ENCODE measurements at places on chromosomes 5 and 9.

DNA sequence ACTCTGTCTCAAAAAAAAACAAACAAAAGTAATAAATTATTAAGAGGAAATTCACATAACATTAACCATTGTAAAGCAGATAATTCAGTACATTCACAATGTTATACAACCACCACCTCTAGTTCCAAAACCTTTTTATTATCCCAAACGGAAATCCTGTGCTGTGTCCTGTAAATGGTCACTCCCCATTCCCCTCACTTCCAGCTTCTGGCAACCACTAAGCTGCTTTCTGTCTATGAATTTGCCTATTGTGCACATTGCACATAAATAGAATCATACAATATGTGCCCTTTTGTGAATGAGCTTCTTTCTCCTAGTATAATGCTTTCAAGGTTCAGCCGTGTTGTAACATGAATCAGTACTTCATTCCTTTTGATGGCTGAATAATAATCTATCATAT, 20.8 kb downstream of the C9orf152 start:
- DNase-seq: no peak

DNA sequence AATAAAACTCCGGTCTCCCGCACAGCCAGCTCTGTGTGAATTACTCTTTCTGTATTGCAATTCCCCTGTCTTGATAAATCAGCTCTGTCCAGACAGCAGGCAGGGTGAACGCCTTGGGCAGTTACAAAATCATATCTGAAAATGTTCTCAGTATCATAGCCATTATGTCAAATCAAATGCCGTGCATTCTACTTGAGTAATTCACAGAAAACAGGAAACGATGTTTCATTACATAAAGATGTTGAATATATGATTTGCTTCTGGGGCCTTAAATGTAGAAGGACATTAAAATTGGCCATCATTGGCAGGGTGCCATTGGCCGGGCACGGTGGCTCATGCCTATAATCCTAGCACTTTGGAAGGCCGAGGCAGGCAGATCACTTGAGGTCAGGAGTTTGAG, 8.5 kb downstream of the POLR3G start:
- DNase-seq: no peak

- DNase-seq: no peak
Observed at GRCh38 chr5:141135718-141136266, 786 bp downstream of the PCDHB5 start.

- no peak for DNase-seq
Observed at GRCh38 chr9:134899818-134900217, 17.9 kb downstream of the FCN1 start.

GRCh38 chr5:122400341-122400740, 88.3 kb downstream of the SNCAIP start:
- no peak for DNase-seq

GRCh38 chr5:135944967-135945560, 9.7 kb downstream of the LECT2 start:
- peak; percentile 16 for DNase-seq

DNA sequence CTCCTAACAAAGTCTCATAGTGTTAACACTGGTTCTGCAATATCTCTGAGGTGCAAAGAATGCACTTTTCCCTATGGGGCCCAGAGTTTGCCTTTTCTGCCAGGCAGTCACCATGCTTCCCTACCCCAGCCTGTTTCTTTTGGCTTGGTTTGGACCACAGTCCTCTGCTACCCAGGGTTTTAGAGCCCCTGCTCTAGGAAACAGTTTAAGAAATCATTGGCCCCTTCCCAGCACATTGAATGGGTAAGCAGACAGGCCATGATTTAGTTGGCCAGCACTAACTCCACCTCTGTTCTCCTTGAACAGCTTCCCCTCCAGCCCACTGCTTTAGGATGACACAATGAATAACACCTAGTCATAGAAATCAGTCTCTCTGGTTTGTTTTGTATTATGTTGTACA, 73.2 kb downstream of the UBAP1 start:
- DNase-seq: no peak

DNA sequence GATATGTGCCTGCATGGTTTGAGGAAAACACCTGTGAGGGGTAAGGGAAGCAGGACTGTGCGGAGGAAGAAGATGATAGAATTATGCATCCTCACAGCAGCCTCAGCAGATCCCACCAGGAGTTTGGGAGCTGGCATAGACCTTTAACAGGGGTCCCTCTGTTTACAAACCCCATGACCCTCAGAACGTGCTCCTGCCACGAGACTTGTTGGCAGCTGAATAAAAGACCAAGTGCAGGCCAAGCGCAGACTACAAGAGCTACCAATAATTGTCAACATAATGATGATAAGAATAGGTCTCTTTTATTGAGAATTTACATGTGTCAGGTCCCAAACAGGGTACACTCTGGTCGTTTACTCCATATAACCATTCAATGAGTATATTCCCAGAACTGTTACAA, 236.0 kb downstream of the MED10 start:
- no peak for DNase-seq

- no peak for DNase-seq
Observed at GRCh38 chr5:178298283-178298807, 65.7 kb upstream of the PHYKPL start.

- DNase-seq: no peak
Observed at GRCh38 chr9:91555132-91555531, 131.5 kb upstream of the NFIL3 start.

GRCh38 chr5:145101246-145101645, 733.9 kb downstream of the PRELID2 start:
- no peak for DNase-seq

GRCh38 chr9:96751815-96752214, 26.1 kb downstream of the ZNF510 start:
- DNase-seq: no peak

GRCh38 chr5:139657363-139658321, 9.5 kb downstream of the CXXC5 start:
- DNase-seq: no peak

- DNase-seq: no peak
Observed at GRCh38 chr5:107736638-107737037, 65.9 kb upstream of the EFNA5 start.

GRCh38 chr5:98877600-98877999, 51.2 kb downstream of the CHD1 start:
- no peak for DNase-seq

DNA sequence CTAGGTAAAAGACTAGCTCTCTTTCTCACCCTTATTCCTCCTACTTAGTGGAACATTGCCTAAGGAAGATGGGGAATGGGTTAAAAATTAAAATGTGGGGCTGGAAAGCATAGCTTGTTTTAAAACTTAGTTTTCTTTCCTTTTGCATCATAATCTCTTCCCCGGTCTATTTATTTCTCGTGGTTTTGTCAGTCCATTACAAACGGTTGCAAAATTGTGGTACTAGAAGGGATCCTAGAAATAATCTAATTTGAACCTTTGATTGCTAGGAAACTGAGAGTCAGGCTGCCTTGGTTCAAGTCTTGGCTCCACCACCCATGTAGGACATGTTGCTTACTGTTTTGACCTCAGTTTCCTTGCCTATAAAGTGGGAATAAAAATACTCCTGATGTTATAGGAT, 1.3 kb downstream of the IL31RA start:
- no peak for DNase-seq

DNA sequence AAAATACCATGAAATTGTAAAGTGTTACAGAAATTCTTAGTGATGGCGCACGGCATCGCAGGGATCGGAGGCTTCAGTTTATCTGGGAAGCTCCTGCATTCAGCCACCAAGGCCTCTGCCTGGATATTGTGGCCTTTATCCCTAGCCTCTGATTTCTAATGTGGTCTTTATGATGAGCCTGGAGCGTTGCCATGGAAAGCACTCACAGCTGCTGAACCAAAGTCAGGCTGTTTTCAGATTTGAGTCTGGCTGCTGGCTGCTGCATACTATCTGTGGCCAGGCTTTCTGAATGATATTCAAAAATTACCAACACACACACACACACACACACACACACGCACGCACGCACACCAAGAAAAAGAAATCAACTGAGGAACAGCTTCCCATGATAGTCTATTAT, 101.1 kb upstream of the ZNF366 start:
- no peak for DNase-seq

- no peak for DNase-seq
Observed at GRCh38 chr9:135239100-135239768, 151.8 kb downstream of the OLFM1 start.

- no peak for DNase-seq
Observed at GRCh38 chr5:68141494-68141893, 74.1 kb upstream of the PIK3R1 start.

- no peak for DNase-seq
Observed at GRCh38 chr5:132260051-132260450, 2.6 kb downstream of the PDLIM4 start.

DNA sequence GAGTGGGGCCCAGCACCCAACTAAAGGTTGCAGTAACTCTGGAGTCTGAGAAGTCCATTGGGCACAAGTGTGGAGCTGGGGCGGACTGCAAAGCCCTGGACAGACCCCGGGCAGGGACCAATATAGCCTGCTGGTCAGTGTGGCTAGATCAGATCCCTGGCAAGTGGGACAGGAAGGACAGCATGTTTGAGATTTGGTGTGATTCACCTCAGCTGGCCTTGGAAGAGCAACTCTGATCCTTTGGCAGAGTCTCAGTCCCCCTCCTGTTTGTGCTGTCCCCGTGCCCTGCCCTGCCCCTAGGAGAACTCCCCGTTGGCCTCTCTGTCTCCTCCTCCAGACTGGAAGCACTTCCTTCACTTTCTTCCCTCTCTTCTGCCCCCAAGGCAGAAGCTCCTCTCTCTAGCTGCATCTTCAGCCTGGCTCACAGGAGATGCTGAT, 255.3 kb downstream of the FSTL4 start:
- DNase-seq: no peak

DNA sequence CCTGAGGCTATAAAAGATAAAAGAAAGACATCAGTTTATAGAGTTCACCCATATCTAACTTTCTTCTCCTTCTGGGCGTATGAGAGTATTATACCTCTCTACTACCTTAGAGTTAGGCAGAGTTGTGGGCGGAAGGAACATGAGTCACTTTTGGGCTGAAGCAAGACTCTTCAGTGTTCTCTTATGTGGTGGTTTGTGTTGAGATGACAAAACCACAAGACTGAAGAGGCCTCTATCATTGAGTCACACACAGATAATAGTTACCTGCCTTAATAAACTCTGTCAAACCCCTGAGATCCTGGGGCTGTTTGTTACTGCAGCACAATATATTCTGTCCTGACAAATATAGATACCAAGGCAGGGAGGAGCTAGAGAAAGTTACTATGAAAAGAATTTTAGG, 184.2 kb downstream of the EFNA5 start:
- DNase-seq: no peak

- no peak for DNase-seq
Observed at GRCh38 chr9:35882996-35883395, 12.8 kb upstream of the OR13J1 start.

DNA sequence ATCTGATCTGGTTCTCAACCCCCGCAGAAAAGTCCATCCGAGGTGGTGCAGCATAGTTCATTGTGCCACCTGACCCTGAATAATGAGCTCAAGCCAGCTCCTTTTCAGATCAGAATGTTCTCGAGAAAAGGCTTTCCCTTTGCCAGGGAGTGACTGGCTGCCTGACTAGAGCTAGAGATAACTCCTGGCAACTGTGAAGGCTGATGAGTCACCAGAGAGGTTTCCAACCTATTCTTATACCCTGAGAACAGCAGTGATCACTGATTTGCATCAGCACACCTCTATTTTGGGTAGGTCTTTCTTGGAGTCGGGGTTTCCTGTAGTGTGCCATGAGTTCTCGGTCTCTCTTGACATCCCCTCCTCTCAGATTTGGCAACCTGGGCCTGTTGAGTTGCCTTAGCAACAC, 127.9 kb downstream of the PIK3R1 start:
- no peak for DNase-seq

All from right kidney (tissue), 9 donors.